ENCODE measurements at places on chromosomes 2 and 18.

DNA sequence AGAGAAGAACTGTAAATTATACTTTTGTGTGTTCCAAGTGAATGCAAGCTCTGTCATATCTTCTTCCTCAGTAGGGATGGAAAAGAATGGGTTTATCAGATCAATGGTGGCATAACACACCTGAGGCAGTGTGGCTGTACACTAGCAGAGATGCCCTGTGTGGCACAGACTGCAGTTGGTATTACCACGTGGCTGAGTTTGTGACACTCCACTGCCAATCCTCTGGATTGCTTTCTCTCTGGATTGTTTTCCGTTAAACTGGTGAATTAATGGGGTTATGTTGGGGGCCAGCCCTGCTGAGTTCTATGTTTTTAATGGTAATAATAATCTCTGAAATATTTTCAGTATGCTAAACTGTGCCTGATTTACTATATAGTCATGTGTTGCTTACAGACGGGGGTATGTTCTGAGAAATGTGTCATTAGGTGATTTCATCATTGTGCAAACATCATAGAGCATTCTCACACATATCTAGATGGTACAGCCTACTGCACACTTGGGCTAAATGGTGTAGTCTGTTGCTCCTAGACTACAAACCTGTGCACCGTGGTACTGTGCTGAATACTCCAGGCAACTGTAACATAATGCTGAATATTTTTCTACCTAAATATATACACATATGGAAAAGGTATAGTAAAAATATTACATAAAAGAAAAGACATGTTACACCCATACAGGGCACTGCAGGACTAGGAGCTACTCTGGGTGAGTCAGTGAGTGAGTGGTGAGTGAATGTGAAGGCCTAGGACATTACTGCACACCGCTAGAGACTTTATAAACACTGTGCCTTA lies 84.7 kb upstream of the ST6GAL2 start:
- peak; percentile 22 for DNase-seq
- no peaks in the 10 kb centered on the region for H3K27me3 ChIP-seq
- H3K4me3 ChIP-seq, result no peak overlapping the region
- H3K36me3 ChIP-seq, result no peaks in the 10 kb centered on the region

- H3K27me3 ChIP-seq, result no peaks in the 10 kb centered on the region
- H3K4me1 ChIP-seq, result peaks cover 19% of the 10 kb centered on the region
- H3K36me3 ChIP-seq, result no peaks in the 10 kb centered on the region
Observed at GRCh38 chr2:45168711-45169338, 159.6 kb upstream of the SIX2 start.

DNA sequence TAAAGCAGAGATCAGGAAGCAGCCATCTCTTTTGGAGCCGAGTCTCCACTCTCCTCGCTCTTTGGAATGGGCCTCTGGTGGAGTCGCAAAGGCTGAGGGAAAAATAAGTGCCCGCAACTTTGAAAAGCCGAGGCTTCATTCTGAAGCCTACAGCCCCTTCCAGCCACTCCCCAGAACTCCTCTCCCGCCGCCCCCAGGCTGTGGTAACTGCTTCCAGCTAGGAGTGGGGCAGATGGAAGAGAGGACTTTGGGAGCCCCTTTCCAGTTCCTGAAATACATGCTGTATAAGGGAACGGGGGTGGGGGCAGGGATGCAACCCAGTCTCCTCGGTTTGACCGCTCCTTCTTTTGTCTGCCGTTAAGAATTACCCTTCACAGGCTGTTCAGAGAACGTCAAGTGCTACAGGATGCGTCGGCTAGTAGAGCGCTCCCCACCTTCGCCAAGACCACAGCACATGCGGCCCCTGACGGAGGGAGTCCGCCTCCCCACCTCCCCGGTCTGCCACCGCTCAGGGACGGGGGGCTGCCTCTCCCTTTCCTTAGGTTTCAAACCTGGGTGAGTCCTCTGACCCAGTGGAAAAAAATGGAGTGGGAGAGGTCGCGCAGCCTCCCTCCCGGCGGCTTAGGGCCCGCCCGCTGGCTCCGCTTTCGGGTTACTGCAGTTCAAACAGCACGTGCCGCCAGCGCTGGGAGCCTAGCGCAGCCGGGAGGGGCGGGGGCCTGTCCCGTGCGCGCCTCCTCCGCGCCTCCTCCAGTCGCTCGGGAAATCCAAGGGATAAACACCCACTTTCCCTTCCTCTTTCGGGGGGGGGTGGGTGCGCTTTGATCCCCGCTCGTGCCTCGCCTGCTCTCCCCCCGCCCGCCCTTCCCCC lies 4.9 kb downstream of the CYP26B1 start:
- H3K27ac ChIP-seq, result peak overlapping the region; percentile 51
- peaks cover 21% of the 10 kb centered on the region for H3K27me3 ChIP-seq
- peaks cover 68% of the 10 kb centered on the region for H3K4me1 ChIP-seq
- peak overlapping the region; percentile 42 for H3K4me3 ChIP-seq
- peak; percentile 80 for DNase-seq

DNA sequence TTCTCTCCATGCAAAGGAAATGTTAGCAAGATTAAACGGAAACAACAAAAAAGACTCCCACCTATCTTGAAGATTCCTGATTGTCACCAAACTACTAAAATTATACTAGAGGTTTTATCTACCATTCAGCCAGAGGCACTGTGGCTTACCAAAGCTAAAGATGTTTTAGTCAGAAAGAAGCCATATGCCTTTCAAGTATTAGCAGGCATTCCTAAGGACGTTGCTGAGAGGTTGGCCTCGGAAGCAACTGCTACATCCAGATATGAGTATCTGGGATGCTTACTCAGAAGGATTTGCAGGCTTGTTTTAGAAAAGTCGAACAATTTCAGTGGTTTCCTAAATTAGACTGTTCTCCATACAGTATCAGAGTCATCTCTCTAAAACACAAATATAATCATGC lies 88.3 kb upstream of the UBE2E3 start:
- DNase-seq, result no peak
- H3K4me3 ChIP-seq, result no peak overlapping the region
- H3K27me3 ChIP-seq, result no peaks in the 10 kb centered on the region
- H3K4me1 ChIP-seq, result no peaks in the 10 kb centered on the region
